ENCODE measurements at places on chromosomes 1 and 21.

DNA sequence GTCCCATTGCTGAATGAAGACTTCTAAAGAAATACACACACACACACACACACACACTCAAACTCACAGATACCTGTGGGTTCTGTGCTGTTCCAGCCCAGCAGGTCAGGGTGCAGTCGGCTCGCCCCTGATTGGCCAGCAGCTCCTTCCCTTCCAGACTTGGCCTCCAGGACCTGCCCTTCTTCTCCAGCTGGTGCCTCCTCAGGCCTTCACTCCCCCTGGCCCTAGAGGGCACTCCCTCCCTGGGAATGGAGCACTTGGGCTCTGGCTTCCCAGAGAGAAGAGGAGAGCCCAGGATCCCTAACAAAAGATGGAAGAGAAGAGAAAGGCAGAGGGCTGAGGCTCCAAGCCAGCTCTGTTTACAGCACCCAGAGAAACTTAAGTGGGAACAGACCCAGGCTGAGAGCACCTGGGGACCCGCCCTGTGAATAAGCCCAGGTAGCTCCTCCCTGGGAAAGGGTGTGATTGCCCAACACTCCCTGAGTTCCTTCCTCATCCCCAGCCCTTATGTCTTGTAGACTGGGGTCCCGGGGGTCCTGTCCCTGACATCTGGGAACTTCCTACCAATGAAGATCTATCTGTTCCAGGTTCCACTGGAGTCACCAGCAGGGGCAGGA lies at the start of gene PGLYRP3:
PGLYRP3 (minus strand) TSS at position 383 of the 617 bp plus-strand sequence. CDS start 2,287 bp downstream, outside the sequence.
- DNase-seq, result no peak

GRCh38 chr21:43328185-43328957 lies 98.6 kb downstream of the SIK1 start:
- no peak for DNase-seq

GRCh38 chr21:38861989-38862683 lies 56.4 kb downstream of the ETS2 start:
- DNase-seq, result no peak

GRCh38 chr1:198754670-198755069 lies 115.8 kb downstream of the PTPRC start:
- no peak for DNase-seq
